Activated naive CD8-positive, alpha-beta T cell treated with anti-CD3 and anti-CD28 coated beads for 36 hours (primary cell): ENCODE measurements at places on chromosomes 7 and 10. TPM values are rescaled to one million over a fixed set of nuclear protein-coding genes. Genes with fewer than 3 reads are reported as not detected.

Gene TYW1B
- total RNA-seq, result 3.8 TPM

Gene RHOBTB1
- total RNA-seq, result 0.16 TPM

Gene MYOZ1
- not detected for total RNA-seq

Gene HTR5A
- total RNA-seq, result not detected

Gene HOXA9
- not detected for total RNA-seq

DNA sequence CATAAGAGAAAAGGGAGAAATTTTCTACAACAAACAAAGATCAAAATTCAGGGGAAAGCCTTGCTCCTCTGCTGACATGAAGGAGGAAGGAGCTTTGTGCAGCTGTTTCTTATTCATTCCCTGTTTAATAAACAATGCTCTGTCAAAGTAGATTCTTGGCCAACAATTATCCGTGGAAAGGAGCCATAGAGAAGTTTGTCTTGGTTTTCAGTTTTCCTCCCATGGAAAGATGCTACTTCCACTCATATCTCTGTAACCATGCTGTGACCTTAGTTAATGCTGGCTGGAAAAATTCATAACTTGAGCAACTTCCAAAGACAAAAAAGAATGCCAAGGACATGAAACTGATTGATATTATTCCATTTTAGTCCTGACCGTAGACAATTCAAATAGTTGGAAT lies 8.1 kb downstream of the DDC start:
- DNase-seq, result no peak

DNA sequence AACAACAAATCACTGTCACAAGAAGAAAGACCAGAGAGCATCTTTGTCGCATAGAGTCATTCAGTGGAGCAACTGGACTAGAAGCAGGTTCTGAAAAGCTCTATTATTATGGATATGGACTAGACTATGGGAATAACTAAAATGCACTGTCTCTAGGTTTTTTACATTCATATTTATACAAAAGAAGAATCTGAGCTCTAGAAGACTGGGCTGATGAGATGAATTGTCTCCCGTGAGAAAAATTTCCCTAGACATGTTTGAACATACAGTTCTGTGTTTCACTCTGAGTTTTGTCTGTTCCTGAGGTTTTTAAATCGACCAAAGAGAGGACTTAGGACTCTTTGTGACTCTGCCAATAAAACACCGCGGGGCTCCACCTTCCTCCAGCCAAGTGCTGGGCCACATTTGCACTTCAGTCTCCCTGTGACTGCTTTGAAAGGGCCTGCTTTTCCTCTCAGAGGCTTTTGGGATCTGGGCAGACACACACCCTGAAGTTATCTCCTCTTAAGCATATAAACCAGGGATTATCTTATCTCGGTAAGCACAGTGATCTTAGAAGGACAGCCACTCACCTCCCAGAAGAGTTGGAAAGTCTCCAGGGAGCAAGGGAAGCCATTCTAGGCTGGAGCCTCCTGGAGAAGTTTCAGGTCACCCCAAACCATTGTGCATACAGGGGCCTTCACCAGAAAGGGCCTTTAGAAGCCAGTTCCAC lies 101.0 kb upstream of the JCAD start:
- DNase-seq, result no peak

DNA sequence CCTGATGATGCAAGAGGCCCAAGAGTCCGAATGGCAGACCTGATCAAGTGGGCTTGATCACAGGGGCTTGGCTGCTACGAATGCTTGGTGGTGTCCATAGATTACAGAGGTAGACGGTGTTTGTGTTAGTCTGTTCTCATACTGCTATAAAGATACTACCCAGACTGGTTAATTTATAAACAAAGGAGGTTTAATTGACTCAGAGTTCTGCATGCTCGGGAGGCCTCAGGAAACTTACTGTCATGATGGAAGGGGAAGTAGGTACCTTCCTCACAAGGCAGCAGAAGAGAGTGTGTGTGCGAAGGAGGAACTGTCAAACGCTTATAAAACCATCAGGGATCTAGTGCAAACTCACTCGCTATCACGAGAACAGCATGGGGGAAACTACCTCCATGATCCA lies 268.9 kb upstream of the KLF6 start:
- DNase-seq, result no peak

GRCh38 chr10:112385201-112385600 lies 11.3 kb downstream of the ACSL5 start:
- no peak for DNase-seq

DNA sequence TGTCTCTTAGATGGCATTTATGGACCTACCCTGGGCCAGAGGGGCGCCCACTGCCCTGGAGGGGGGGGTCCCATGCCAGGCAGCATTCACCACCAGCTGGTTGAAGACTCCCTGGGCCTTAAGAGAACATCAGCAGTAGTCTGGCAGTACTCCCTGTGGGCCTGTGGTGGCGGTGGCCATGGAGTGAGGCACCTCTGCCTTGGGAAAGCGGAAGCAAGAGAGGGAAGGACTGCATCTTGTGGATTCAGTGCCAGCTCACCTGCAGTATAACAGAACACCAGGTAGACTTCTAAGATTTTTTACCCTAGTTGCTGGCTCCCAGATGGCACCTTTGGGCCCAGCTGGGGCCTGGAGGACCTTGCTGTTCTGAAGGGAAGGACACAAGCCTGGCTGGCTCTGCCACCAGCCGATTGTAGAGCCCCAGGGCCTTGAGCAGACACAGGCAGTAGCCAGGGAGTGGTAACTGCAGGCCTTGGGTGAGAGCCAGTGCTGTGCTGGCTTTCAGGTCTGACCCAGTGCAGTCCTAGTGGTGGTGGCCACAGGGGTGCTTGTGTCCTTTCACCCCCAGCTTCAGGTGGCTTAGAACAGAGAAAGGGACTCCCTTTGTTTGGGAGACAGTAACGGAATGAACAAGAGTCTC lies 15.8 kb downstream of the PLAC9 start:
- DNase-seq, result no peak

GRCh38 chr7:70492625-70493024 lies 639.3 kb upstream of the GALNT17 start:
- DNase-seq, result no peak

DNA sequence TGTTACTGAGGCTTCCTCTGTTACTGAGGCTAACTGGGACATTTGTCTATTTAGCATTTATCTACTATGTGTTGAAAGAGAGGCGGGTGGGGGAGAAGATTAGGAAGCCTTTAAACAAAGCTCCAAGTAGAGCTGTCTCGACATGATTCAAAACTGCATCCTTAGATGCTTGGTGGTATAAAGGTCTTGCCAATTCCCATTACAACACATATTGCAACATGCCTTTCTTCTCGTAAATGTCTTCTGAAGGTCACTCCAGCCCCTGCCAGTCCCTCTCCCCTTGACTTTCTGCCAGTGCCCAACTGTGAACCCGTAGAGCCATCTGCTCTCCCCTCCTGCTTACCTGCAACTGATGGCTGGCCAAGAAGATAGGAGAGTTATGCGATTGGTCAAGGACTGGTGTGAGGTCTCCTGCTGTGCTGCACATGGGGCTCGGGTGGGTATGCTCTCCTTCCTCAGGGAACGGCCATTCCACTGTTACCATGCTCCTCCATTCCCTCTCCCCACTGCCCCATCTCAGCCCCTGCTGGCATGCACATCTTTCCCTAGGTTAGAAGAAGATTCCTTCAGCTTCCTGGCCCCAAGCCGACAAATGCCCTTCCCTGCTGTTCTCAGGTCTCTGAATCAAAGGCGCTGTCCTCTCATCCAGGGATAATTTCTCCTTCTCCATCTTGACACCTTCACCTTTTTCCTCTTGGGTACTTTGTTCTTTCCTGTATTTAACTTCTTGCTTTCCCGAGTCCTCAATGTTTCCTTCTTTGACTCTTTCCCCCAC lies 43.6 kb upstream of the ZNF32 start:
- no peak for DNase-seq

DNA sequence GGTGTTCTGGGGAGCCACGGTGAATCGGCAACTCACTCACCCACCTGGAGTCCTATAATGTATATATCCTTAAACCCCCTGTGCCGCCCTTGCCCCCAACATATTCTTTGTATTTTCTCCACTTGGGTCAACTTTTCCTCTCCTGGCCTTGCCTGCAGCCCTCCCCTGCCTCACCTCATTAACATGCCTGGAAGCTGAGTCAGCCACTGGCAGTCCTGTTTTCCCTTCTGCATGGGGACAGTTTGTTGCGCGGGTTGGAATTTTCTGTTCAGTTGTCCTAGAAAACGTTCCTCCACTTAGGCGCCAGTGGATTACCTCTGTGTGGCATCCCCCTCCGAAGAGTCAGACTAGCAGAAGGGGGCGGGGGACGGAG lies 97.4 kb downstream of the C10orf105 start:
- no peak for DNase-seq

- no peak for DNase-seq
Measured at GRCh38 chr10:24415455-24416125, 206.7 kb downstream of the KIAA1217 start.

DNA sequence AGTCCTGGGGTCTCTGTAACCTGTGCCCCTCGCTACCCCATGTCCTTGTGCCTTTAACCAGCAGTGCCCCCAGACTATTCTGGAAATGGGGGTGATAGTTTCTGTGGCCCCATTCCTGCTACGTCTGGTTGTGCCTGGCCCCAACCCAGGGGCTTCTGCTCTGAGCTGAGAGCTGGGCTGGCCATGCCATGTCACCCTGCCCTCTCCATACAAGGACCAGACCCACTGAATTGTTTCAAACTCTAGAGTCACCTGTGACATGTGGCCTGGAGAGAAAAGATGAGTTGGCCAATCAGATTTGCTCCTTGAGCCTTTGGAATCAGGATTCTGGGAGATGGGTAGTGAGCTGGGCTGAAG lies 108.6 kb downstream of the GRK5 start:
- no peak for DNase-seq

DNA sequence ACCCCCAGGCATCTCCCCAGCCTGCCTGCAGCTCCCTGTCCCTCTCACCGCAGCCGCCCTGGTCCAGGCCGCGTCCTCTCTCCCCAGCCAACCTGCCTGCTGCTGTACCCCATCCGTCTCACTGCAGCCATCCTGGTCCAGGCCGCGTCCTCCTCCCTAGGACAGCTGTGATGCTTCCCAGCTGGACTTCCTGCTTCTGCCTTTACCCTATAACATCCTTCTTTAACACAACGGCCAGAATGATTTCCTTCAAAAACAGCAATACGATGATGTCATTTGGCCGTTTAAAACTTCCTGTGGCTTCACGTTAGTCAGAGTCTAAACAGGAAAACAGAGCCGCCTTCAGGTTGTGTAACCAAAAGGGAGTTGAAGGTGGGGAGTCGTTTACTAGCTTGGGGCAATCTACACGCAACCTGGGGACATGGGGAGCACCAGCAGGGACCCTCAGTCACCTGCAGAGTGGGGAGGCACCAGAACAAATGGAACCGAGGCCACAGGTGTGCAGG lies 32.2 kb upstream of the ZFAND2A start:
- DNase-seq, result no peak

- DNase-seq, result no peak
Measured at GRCh38 chr7:22278660-22279059, 78.3 kb downstream of the RAPGEF5 start.

- DNase-seq, result no peak
Measured at GRCh38 chr7:148882841-148883265, 1.2 kb downstream of the EZH2 start.

- no peak for DNase-seq
Measured at GRCh38 chr7:66964411-66964810, 31.0 kb downstream of the SBDS start.

DNA sequence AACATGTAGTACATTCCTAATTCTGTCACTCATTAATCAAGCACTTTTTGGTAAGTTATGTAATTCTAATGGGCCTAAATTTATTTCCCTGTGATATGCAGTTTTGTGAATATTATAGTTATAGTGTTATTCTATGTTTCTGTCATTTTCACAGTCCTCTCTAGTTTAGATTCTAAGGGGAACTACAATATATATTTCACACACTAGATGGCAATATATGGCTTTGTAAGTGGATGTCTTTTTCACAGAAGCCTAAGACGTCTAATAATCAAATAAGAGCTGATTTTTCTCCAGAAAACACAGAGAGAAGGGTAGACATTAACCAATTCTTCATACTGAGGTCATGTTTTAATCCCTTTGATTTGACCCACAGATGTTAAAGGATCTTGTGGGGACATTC lies 18.0 kb downstream of the RNLS start:
- no peak for DNase-seq

DNA sequence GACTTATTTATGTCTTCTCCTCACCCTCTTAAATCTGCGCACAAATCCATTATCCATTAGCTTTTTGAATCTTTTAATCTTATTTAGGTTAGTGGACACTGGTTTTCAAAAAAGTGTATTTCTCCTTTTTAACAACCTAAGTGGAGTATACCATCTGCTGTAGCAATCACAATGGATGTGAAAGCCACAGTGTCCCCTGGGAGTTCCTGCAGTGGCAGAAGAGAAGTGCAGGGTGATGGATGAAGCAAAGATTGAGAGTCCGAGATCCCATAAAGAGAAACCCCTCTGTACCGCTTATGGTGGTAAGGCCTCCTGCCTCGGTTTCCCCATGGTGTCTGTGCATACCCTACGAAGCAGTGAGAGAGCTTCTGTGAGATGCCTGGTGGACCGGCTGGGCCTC lies 236.4 kb downstream of the COBL start:
- DNase-seq, result no peak

DNA sequence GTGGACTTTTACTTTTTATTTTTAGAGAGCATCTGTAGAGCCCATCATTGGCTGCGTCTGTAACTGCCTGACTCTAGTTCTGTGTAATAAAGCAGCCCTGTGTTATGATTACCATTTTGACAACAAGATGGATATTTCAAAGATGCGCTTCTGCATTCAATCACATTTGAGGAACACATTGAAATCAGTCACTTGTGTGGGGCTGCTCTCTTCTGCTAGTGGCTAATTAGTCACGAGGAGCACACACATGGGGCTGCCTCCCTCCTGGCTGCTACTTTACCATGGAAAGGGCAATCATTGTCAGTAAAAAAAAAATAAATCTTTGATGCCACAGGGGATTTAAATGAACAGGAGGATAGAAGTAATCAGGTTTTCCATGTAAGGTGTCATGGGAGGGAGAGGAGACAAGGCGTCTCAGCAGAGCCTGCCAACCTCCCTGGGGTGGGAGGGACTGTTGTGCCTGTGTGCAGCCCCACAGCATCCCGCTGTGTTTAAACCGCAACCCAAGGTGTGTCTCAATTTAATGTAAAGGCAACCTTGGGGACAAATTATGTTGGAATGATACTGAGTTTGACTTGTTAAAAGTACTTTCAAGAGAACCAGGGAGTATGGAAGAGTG lies 205.2 kb upstream of the COBL start:
- DNase-seq, result no peak
